ENCODE measurements at places on chromosomes 11 and 22. TPM values are rescaled to one million over a fixed set of nuclear protein-coding genes. Genes with fewer than 3 reads are reported as not detected.

DNA sequence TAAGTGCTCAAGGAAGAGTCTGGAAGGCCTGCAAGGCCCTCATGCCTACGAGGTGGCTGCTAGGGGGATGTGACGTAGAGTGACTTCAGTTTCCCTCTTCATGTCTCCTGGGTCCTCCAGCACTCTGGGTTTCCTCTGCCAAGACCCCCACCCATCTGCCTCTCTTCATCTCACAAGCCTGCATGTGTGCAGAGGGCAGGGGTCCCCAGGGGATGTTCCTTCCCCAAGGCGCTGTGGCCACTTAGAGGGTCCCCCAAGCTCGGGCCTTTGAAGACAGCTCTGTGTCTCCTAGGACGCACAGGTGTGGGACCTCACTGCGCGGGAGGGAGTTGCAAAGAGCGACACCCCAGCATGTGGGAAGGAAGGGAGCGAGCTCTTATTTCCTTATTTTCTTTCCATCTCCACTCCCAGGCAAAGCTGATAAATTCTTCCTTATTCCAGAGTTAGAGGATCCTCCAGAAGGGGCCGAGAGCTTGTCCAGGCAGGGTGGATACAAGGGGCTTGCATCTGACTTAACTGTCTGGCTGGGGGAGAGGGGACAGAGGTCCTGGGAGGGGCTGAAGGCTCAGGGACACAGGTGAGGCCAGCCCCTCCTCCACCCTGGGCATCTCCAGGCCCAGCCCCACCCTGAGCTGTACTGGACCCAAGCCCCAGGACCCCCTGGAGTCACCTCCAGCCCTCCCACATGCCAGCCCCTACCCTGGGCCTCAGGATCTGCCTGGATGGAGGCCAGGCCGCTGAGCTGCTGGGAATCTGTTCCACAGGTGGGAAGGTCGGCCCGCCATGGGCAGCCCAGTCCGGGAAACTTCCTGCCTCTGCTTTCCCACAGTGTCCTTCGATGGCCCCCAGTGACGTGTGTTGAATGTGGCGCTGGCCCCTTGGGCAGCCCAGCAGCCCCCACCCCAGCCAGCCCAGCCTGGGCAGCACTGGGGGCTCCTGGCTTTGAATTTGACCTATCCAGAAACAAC lies 59.7 kb upstream of the KCNQ1OT1 start:
- no peak for DNase-seq

DNA sequence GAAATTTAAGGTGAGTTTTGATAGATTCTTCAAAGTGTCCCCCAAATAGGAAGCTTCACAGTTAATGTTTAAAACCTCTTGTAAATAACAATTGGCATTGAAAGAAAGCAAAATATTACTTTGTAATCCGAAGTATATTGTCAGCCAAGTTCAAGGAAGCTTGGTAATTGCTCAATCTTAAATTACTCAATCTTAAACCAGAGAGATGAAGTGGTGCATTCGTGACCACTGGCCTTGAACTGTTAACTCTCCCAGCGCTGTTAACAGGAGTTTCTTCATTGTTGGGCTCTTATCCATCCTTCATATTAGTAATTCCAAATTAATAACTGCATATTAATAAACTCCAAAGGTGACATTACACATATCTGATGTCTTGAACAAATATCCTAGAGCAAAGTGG lies 20.6 kb upstream of the FDX1 start:
- DNase-seq: no peak

- DNase-seq: no peak
Measured at GRCh38 chr11:117005758-117006157, 92.5 kb downstream of the SIK3 start.

DNA sequence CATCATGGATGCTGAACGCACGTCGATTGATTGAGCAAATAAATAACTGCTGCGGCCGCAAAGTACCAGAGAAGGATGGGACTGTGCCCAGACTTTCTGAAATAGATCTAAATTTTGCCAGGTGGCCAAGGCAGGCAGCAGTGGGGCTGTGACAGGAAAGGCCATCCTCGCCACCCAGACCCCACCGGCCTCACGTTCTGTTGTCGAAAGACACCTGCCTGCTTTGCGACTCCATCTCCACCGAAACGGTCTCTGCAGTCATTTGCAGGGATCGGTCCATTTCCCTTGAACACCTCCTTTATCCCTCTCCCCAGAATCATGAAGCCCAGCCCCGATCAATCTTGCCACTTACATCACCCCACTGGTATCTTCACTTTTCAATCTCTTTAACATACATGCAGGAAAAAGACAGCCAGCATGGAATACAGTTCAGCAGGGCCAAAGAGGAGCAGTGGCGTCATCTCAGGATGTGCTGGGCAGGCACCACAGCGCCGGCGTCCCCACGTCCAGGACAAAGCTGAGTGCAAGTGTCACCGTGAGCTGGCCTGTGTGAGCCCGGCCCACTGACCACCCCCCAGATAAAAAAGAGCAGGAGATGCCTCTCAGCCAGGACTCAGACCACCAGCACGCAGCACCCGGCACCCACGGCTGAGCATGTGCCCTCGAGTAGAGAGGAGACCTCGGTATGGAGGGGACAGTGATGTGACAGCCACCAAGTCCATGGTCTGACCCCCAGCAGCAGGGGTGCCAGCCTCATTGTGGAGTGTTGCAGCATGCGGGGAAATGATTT lies 610.3 kb downstream of the TBC1D22A start:
- DNase-seq: no peak

DNA sequence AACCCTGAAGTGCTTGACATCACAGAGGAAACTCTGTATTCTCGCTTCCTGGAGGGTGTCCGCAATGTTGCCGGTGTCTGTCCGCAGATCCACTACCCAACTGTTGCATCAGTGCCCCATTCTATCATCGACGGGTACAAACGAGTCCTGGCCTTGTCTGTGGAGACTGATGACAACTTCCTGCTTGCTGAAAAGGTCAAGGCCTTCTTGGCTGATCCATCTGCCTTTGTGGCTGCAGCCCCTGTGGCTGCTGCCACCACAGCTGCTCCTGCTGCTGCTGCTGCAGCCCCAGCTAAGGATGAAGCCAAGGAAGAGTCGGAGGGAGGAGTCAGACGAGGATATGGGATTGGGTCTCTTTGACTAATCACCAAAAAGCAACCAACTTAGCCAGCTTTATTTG lies 42.9 kb upstream of the DAGLA start:
- no peak for DNase-seq

DNA sequence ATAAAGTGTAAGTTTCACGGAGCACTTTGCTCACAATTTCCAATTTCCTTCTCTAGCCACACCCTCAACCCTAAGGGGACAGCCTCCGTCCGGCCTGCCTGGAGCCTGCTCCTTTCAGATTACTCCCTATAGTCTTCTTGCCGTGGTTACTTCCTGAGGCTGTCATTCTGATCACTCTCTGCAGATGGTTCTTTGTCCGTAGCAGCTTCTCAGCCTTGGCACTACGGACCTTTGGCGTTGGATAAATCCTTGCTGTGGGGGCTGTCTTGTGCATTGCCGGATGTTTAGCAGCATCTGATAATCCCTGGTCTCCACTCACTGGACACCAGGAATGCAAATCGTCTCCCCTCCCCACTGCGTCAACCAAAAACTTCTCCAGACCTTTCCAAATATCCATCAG lies 447.5 kb upstream of the KIRREL3 start:
- no peak for DNase-seq

- no peak for DNase-seq
Measured at GRCh38 chr11:91396236-91397133, 828.1 kb upstream of the FAT3 start.

- no peak for DNase-seq
Measured at GRCh38 chr11:61901397-61901796, 10.1 kb upstream of the FADS3 start.

- DNase-seq: no peak
Measured at GRCh38 chr11:121291319-121291718, 1.3 kb upstream of the SC5D start.

GRCh38 chr11:116124922-116125714 lies 620.9 kb upstream of the CADM1 start:
- no peak for DNase-seq

GRCh38 chr22:29394931-29395581 lies 6.7 kb upstream of the AP1B1 start:
- DNase-seq: peak; percentile 60

DNA sequence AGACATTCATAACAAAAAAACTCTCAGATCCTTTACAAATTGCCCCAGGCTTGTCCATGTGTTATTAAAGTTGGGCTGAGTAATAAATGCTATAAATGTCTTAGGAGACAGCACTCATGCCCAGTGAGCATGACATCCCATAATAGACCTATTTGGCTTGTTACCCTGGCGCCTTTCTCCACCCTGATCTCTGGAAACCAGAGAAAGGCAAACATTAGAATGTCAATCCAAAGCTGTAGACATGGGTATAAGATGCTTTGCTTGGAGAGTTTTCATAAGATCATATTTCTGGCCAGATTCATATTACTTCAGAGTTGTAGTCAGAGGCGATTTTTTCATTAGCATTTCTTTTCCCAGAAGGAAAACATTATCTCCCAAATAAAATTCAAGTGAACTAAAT lies 161.3 kb upstream of the UBASH3B start:
- no peak for DNase-seq

DNA sequence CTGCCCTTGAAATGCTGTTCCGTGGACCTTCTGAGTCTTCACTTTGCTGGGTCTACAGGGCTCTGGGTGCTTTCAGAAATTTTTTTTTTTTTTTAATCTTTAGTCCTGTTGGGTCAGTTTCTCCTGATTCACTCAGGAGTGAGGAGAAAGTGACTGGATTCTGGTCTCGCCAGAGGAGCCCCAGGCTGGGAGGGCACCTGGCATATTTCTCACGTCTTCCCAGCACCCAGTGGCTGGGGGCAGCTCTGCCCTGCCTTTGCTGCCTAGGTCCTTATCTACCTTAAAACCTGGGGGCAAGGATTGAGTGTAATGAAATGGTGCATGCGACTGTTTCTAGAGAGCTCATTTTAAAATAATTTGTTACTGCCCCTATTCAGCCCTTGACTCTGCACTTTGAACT lies 23.3 kb downstream of the SAMM50 start:
- no peak for DNase-seq

DNA sequence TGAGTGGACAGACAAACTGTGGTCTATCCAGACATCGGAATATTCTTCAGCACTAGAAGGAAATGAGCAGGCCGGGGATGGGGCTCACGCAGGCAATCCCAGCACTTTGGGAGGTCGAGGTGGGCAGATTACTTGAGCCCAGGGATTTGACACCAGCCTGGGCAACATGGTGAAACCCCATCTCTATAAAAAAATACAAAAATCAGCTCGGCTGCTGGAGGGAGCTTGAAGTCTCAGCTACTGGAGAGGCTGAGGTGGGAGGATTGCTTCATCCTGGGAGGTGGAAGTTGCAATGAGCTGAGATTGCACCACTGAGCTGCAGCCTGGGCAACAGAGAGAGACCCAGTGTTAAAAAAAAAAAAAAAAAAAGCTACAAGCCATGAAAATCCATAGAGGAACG lies 8.0 kb upstream of the CTSD start:
- DNase-seq: no peak

- DNase-seq: no peak
Measured at GRCh38 chr11:134597452-134597851, 185.4 kb upstream of the B3GAT1 start.

DNA sequence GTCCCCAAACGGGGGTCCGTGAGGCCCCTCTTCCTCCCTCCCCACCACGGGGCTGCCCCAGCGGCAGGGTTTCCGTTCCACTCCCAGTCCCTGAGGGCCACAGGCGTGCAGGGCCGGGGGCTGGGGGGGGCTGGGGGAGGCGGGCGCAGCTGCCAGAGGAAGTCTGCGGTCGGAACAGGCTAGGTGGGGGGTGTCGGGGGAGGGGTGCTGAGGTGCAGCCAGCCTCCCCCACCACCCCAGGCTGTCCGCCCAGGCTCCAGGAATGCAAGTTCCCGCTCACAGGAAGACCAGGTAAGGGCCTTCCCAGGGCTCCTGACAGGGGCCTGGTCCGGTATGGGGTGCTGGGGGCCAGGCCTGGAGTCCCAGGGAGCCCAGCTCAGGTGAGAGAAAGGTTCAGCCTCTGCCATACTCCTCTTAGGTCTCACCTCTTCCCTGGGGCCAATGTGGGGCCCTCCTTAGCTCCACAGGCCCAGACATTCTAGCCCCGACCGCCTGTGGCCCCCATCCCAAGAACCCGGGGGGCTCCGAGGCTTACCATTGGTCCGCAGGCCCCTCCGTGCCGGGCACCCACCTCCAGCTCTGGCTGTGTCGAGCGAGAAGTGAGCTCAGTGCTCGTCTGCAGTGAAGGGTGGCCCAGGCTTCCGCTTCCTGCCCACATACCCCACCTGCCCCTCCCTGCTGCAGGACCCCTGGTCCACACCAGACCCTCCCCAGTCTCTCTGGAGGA lies at the start of gene PTPRCAP:
TSS of gene PTPRCAP (minus strand) at position 601 of the 727 bp plus-strand sequence. CDS start at position 538, 63 bp downstream.
- no peak for DNase-seq

DNA sequence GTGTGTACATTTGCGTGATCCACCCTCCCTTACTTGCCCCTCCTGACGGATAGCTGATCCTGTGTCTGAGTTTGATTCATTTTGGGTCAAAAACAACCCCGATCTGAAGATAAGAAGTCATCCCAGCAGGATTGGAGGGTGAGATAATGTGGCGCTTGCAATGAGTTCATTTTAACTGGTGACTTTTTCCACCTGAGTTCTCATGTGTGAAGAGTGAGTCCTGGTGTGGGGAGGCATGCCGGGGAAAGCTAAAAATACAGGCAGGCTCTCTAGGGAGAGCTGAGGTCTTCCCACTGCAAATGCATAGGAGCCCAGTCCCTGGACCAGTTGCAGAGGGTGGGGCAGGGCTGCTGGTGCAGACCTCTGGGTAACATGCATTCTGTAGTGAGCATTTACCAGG lies 35.7 kb upstream of the ELF5 start:
- peak; percentile 14 for DNase-seq

GRCh38 chr11:119236490-119236889 lies 30.4 kb downstream of the CBL start:
- no peak for DNase-seq

DNA sequence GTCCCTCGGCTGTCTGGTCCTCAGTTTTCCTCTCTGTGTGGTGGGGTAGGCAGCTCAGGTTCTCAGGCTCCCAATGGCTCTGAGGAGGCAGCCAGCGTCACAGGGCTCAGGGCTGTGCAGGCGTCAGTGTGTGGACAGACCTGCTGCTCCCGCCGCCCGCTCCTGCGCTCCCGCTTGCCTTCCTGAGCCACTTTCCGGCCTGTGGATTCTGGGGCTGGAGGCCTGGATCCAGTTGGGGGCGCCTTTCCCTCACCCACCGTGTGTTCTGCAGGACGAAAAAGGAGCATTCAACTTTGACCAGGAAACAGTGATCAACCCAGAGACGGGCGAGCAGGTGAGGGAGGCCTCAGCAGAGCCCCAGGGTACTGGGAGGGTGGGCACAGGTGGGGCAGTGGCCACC lies 14.7 kb downstream of the DPP3 start:
- no peak for DNase-seq

The PARVG gene
- 2.1 TPM for polyA plus RNA-seq

The EHF gene
- polyA plus RNA-seq: 22.5 TPM

The HEPHL1 gene
- polyA plus RNA-seq: 0.21 TPM

The MPST gene
- polyA plus RNA-seq: 33.3 TPM

The CHRM1 gene
- polyA plus RNA-seq: 0.05 TPM

The DKK3 gene
- polyA plus RNA-seq: 47.6 TPM

The RAB39A gene
- 0.60 TPM for polyA plus RNA-seq

The GGTLC2 gene
- 0.24 TPM for polyA plus RNA-seq

The MMP12 gene
- polyA plus RNA-seq: 2.6 TPM

The LDLRAD3 gene
- polyA plus RNA-seq: 21.9 TPM

The NOX4 gene
- 7.7 TPM for polyA plus RNA-seq

The PKNOX2 gene
- 13.6 TPM for polyA plus RNA-seq

The PIH1D2 gene
- 10.8 TPM for polyA plus RNA-seq

The OVOL1 gene
- 11.9 TPM for polyA plus RNA-seq
